HepG2 (cell line): ENCODE measurements at places on chromosomes 5 and 9. TPM values are rescaled to one million over a fixed set of nuclear protein-coding genes. Genes with fewer than 3 reads are reported as not detected.
A peak's percentile ranks its signal among the peaks of the same experiment; 100 is the strongest.

GRCh38 chr5:600886-601541 lies 11.1 kb upstream of the CEP72 start:
- DNase-seq = no peak

DNA sequence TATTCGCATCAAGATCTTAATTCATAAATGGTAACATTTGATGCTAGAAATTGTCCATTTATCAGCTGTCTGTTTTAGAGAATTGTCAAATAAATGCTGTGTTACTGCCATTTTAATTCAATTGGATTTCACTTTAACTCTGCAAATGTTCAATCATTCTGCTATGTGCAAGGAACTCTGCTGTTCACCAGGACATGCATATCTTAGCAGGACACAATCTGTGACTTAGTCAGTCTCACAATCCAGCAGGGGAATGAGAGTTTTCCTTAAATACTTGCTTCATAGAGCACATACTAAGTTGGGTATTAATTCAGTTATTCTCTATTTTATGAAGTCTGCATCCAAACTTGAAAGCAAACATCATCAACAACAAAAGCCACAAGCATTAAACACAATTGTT lies 488.7 kb upstream of the MEF2C start:
- DNase-seq = no peak

DNA sequence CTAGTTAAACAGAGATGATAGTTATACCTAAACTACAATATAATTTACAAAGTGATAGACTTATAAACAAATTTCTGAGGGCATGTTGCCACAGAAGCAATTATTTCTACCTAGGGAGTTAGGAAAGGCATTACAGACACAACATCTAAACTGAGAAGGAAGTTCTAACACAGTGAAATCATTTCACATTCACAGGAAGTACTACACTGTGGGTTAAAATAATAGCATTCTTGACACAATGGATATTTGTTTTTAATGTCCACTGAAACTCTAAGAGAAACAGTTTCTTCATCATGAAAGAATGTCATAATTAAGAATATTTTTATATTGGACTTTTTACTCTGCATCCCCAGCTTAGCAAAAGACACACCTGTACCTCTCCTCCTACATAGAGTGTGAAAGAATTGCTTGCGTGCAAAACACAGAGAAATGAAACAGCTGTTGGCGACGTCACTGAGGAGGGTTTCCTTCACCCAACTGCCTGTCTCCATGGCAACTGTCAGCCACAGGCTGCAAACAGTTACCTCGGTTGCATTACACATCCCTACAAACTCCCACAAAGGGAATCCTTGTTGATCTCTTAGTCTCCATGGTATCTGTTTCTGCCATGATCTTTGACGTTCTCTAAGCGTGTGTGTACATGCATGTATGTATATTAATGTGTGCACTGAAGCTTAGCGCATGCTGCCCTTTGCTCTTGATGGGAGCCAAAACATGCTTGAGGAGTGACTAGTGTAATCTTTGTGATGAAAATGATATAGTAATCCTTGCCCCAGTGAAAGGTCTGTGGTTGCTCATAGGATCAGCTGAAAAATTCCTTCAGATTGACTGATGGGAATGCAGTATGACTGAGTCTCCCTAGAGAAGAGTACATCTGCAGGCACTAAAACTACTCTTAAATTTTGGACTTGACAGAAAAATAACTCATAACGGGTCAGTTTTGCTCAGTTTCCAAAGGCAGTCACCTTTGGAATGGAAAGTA lies 168.5 kb downstream of the ACTL7B start:
- DNase-seq = no peak

- DNase-seq = no peak
These were observed 13.4 kb downstream of the IPPK start for GRCh38 chr9:92656537-92656925.

DNA sequence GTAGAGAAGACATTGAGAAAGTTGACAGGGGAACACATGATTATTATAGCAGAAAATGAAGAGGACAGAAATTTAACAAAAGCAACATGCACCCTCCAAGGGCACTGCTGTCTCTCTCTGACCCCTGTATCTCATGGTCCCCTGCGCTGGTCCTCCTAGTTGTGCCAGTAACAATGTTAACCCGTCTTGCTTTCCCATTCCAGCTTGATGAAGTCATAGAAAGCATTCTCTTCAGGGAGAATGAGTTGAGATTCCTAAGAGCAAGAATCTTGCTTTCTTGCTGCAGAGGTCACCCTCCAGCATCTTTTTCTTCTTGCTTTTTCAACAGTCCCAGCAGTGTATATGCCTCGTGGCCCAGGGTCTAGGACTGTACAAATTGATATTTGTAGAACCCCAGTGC lies 279.6 kb upstream of the ADAMTSL1 start:
- no peak for DNase-seq

DNA sequence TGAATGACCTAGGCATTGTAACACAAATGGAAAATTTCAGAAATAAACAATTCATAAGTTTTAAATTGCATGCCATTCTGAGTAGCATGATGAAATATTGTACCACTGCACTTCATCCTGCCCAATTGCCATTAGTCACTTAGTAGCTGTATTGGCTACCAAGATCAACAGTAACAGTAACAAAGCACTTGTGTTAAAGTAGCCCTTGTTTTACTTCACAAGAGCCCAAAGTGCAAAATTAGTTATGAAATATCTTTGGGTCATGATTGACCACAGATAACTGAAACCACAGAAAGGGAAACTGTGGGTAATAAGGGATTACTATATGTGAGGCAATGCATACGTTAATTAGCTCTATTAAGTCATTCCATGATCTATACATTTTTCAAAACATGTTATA lies 33.3 kb upstream of the RORB start:
- DNase-seq = peak; percentile 8

DNA sequence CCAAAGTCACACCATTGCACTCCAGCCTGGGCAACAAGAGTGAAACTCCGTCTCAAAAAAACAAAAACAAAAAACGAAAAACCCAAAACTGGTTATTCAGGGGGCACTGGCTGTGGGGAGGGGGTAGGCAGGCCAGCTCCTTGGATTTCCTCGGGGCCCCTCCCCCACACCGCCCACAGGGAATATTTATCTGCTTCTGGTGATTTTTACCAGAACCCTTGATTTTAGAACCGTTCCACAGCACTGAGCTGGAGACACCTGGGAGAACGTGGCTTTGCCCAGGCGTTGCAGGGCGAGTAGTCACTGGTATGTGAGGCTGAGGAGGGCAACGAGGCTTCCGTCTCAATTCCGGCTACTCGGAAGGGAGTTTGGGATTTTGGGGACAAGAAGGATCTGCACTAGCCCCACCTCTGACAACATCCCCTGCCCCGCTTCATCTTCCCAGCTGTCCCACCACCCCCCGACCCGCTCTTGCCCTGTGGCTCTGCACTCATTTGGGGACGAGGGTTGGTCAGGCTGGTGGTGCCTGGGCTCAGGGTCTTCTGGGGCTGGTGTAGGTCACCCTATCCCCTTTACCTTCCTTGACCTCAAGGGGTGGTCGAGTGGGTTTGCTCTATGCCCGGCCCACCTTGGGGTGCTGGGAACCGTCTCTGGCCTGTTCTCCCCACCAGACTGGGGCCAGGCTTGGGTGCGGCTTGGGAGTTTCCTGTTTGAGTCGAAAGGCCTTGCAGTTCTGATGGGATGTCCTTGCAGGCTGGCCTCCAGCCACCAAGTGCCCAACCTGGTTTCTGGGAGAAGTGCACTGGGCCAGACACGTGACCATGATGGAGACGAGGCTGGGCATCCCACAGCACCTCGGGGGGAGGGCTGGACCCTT lies 3.5 kb downstream of the AHRR start:
- no peak for DNase-seq

DNA sequence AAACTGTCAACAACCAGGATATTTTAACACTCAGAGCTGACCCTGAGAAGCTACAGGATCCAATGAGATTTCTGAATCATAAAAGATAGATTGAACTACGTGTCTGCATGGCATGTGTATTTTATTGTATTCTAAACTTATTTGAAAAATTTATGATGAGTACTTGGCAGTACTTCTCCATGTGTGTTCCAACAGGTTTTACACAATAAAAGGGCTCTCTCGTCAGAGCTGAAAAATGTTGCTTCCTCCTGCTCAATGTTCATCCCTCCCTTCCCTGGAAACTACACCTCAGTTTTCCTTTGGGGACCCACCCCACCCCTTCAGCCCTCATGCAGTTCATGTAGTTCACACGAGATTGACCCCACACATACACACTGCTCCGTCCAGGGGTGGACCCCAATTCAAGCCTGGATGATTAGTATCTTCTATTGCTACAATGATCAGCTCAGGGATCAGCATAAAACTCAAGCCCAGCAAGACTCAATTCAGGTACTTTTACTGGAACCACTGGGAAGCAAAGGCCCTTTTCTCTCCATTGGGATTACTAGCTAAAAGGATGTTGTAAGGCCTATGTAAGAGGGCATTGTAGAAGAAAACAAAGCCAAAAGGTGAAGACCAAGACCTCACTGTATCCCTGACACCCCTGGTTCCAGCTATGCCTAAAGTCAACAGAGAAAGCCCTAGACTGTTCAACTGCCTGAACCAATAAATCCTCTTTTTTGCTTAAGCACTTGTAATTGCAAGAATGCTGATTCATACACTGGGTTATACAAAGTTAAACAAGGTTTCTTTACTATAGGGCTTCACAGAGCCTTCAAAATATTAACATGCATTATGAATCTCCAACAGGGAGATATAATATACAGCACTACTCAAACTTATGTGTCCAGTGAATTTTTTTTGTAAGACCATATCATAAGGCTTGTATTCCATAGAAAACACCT lies 112.6 kb downstream of the SAXO1 start:
- DNase-seq = no peak

DNA sequence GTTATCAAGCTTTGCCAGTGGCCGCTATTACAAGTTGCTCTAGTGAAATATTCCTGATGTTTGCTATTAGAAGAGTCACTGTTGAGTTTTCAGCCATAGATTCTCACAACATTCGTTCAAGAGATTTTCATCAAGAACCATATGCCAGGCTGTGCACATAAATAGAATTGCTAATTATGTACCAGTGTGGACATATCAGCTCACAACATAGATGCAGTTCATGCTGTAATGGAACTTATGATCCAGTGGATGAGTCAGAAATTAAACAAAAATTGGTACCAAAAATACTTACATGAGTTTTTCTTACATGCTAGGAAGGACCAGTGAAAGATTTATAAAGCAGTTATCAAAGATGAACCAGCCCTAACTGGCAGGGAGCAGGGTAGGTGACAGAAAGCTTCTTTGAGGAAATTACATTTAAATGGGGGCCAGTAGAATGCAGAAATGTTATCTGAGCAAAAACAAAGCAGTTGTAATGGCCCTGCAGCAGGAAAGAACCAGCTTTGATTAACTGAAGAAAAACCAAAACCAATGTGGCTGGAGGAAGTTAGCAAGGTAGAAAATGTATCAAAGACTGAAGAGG lies 404.2 kb downstream of the DNAH5 start:
- no peak for DNase-seq

DNA sequence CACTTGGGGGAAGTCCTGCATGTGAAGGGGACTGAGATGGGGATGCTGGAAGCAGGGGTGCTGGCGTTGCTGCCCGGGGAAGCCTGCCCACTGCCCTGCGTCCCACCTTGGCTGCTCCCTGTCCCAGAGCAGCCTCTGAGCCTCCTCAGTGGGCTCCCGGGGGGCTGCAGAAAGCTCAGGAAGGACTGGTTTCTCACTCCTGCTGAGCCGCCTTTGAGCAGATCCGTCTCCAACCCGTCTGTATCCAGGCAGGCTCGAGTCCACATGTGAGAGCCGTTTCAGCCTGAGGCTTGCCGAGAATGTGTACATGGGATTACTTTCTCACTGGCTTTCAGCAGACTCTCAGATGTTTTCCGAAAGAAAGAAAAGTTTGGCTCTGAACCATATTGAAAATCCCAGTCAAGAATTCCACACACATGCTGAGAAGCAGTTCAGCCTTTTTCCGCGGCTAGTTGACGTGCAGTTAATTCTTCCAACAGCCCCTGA lies 95.3 kb upstream of the COL5A1 start:
- no peak for DNase-seq

GRCh38 chr5:61817472-61818326 lies 485.6 kb downstream of the ZSWIM6 start:
- peak; percentile 5 for DNase-seq

DNA sequence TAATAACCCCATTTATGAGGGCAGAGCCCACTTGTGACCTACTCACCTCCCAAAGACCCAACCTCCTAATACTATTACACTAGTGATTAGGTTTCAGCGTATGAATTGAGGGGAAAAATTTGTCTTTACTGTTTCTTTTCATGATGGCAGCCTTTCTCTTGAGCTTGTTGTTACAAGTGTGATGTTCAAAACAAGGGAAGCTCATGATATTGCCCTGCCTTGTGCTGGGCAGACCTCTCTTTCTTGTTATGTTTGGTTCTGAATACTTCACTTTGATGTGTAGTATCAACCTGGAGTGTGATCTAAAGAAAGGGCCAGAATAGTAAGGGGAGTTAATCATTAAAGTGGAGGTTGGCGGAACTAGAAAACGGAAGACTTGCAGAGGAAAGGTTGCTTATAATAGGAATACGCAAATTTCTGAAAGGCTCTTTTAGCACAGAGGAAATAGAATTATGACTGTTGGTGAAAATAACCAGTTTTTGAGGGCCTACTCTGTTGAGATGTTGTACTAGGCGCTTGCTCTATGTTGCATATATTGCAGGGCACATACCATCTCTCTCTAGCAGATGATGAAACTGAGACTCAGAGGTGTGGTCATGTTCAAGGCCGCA lies 68.2 kb downstream of the MELK start:
- DNase-seq = no peak

DNA sequence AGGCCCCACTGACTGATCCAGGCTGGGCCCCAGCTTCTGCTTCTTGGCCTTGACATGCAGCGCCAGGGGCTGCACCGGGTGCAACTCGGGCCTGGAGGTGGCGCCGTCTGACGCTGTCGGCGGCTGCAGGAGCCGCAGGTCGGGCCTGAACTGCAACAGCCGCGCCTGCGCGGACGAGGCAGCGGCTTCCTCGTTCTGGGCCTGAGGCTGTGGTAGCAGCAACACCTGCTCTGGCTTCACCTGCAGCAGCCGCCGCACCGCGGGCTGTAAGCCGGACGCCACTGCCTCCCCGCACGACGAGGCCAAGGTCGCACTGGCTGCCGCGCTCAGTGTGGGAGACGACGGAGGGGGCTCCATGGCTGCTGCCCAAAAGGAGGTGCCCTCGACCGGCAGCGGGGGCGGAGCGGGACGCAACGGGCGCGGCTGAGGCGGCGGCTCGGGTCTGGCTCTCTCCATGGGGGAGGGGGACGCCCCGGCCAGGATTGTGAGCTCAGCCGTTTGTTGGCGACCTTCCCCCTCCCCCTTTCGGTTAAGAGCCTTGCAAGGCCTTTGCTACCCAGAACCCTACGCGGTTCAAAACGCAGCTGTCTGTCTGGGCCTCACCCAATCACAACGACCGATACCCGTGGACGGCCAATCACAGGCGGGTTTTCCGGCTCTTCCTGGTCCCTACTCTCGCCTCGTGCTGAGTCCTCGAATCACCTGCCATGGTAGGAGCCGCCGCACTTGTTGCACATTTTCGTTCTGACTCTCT lies 438 bp downstream of the SOX30 start:
- no peak for DNase-seq

- no peak for DNase-seq
These were observed 19.8 kb upstream of the NTNG2 start for GRCh38 chr9:132141948-132142594.

GRCh38 chr9:89107406-89107805 lies 71.2 kb downstream of the SHC3 start:
- DNase-seq = no peak

- DNase-seq = no peak
These were observed 203.0 kb upstream of the TUT7 start for GRCh38 chr9:86557063-86557766.

KLHL3 gene
- polyA plus RNA-seq = 0.08 and 0.10 TPM in 2 replicates

HAVCR1 gene
- polyA plus RNA-seq = 12.3 and 14.1 TPM in 2 replicates

WNT8A gene
- polyA plus RNA-seq = 0.04 TPM in 1 of 2 replicates, not detected in the other

TSLP gene
- polyA plus RNA-seq = not detected in 2 replicates

SLC6A18 gene
- polyA plus RNA-seq = not detected in 2 replicates

FAM151B gene
- polyA plus RNA-seq = 0.54 and 0.61 TPM in 2 replicates

TMEM252 gene
- polyA plus RNA-seq = not detected in 2 replicates

FOXD4L5 gene
- 0.10 and 0.20 TPM in 2 replicates for polyA plus RNA-seq
